ENCODE measurements at places on chromosomes 5 and 9.

DNA sequence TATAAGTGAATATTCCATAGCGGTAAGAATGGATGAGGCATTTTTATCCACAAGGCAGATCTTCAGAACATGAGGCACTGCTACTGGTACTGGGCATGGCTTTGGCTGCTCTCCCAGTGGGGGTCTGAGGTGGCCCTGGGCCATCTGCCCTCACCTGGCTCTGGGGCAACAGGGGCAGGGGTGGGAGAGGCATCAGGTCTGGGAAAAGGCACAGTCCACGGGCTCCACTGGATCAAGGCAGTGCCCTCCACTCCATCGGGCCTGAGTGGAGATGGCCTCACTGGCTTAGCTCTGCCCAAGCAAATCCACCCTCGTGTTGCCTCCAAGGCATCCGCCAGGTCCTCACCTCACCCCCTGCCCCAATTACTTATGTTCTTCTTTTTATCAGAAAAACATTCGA is 10.9 kb upstream of the NKD2 start:
- no peak for DNase-seq

DNA sequence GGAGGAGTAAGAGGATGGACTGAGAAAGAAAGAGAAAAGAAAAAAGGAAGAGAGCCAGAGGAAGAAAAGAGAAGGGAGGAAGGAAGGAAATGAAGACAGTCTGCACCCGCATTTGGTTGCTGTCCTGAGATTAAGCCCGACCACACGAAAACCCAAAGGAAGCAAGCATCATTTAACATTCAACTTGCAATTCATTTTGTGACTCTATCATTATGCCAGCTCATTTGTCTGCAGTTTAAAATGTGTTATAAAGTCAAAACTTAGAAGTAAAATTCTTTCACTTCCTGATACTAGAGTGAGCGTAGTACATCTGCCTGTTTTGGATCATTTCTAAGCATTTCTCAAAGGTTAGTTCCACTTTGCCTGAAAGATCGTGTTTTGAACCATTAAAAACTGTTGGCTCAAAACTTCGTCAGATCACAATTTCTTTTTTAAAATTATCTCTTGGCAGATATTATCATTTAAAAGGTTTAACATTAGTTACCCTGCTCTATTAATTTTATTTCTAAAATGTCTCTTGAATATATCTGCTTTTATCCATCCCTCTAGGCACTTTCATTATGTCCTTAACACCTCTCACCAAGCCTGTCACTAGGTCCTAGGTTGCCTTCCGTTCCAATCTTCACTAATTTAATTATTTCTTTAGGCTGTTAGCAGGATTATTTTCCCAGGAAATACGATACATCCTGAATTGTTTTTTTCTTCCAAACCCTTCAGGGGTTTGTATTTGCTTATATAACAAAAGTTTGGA is 240.9 kb downstream of the TLE4 start:
- no peak for DNase-seq

GRCh38 chr9:21770871-21771560 is 31.4 kb upstream of the MTAP start:
- no peak for DNase-seq

- peak; percentile 53 for DNase-seq
Measured at GRCh38 chr5:102545175-102545574, 46.4 kb upstream of the SLCO6A1 start.

DNA sequence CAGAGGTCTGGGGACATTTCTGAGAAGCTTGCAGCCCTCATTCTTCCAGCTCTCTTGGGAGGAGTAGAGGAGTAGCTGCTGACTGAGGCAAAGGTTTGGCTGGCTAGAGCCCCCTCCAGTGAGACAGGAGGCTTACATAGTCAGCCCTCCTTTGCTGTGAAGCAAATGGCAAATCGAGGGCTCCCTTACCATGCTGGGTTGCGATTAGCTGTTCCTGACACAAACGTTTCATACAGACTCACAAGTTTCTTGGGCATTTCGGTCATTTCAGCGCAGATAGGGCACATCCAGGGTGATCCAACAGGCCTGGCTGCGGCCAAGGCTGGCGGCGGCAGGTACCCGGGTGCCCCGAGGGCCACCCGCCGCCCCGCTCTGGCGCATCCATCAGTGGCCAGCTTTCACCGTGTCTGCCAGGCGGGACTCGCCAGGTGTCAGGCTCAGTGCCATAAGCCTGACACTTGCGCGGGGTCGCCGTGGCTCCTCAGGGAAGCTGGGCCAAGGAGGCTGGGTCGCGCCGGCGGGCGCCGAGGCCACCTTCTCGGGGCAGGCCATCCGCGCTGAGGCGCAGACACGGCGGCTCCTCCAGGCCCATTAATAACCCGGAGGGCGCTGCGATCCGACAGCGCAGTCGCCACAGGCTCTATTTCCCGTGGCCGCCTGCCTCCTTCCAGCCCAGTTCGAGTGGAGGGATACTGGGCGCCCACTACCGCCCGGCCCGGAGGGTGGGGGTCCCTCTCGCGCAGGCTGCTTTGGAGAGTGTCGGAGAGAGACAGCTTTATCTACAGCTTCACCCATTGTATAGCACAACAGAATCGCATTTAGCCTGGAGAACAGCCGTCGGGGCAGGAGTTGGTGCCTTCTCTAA is 9.1 kb downstream of the PRDM6 start:
- DNase-seq = no peak

GRCh38 chr9:113511856-113512761 is 48.6 kb downstream of the RGS3 start:
- DNase-seq = no peak

- no peak for DNase-seq
Measured at GRCh38 chr5:34519489-34520220, 136.5 kb upstream of the RAI14 start.

DNA sequence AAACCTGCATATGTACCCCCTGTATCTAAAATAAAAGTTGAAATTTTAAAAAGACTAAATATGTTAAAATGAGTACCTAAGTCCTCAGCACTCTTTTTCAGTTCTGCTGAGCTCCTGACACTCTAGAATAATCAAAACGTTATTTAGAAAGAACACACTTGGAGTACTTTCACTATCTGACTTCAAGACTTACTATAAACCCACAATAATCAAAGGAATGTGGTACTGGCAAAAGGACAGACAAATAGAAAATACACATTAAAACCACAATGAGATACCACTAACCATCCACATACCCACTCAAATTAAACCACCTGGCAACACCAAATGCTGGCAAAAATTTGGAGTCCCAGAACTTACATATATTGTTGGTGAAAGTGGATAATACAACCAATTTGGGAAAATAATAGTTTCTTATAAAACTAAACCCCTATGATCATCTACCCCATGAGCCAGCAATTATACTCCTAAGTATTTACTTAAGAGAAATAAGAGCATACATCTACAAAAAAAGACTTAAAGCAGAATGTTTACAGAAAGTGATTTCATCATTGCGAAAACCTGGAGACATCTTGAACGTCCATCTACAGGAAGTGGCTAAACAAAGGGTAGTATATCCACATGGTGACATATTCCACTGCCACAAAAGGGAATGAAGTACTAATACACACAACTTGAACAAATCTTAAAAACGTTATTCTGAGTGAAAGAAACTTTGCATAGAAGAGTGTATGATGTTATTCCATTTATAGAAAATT is 12.8 kb upstream of the PRSS3 start:
- DNase-seq = no peak

DNA sequence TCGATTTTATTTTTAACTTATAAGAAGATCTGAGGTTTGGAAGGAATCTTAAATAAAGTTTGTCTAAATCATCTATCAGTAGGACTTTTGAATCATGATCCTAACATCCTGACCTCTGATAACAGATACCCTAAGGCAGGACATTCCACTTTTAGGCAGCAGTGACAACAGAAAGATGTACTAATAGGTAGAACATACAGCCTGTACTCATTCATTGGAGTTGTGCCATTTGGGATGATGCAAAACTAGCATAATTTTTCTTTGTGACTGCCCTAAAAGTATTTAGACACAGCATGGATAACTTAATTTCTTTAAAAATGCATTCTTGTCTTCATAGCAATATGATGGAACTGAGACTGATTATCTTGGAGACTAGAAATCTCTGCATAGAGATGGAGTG is 39.7 kb downstream of the CDC42SE2 start:
- DNase-seq = no peak

GRCh38 chr9:35436933-35437332 is 53.0 kb upstream of the RUSC2 start:
- no peak for DNase-seq

DNA sequence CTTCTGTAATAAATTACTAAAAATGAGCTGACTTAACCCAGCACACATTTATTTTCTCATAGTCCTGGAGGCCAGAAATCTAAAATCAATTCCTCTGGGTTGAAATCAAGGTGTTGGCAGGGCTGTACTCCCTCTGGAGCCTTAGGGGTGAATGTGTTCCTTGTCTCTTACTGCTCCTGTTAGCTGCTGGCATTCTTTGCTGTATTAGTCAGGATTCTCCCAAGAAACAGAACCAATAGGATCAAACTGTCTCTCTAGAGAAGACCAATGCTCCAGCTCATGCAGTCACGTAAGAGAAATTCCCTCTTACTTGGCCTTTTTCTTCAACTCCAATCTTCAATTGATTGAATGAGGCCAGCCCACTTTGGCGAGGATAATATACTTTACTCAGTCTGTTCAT is 15.3 kb upstream of the CD180 start:
- no peak for DNase-seq

Data from NCI-H524 (cell line).